ENCODE measurements at places on chromosomes 12 and 14. TPM values are rescaled to one million over a fixed set of nuclear protein-coding genes. Genes with fewer than 3 reads are reported as not detected.

GRCh38 chr14:104797115-104798044 is 1.8 kb upstream of the AKT1 start:
- DNase-seq: peak; percentile 68

DNA sequence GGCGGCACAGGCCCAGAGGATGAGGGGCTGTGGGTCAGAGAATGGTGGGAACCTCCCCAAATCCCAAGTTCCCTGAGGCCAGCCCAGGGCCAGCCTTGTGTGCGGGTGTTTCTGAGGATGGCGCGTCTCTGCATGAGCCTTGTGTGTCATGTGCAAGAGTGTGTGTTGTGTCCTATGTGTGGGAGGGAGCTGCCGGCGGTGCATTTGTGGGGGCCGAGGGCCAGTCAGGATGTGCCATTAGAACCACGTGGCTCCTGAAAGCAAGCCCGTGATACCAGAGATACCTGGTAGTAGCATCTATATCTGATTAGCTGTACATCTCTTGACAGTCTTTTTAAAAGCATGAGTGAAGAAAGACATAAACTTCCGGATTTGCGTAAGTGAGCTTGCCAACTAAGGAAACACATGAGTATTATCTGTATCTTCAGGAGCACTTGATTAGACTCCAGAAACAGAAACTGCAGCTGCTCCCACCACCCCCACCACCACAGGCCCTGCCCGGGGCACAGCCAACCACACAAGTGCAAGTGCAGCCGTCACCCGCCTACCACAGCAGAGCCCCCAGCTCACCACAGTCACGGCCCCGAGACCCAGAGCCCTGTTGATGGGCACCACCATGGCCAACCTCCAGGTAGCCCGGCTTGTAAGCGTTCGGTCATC is 19.2 kb downstream of the DDX51 start:
- DNase-seq: no peak

DNA sequence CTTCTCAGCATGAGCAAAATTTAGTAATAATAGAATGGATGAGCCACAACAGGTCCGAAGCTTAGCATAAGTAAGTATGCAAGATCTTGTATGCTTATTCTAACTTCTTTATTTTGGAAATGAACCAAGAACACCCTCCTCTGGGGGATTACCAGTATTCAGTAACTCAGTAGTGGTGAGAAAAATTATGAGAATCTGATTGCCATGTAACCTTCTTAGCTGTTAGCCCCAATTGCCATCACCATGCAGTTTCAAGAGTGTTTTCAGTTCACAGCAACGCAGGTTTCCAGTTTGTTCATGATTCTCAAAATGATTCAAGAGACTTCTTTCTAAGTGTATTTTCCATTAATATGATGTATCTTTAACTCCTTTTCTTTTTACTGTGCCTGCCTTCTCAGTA is 1507.6 kb upstream of the SEL1L start:
- no peak for DNase-seq

DNA sequence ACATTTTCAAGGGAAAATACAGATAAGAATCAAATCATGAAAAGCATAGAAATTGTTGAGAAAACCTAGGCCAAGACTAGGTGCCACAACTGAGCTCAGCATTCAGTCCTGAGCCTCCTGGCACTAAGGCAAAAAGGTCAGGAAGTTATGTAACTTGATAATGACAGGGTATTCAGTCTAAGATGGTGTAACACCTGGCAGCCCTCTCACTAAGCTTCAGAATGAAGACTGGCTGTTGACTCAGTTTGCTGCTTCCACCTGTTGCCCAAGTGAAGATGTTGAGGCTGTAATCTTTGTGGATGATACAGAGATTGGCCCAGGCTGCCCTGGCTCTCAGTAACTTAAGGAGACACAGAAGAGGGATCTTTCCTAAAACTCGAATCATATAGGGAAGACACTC is 19.6 kb downstream of the PROX2 start:
- no peak for DNase-seq

DNA sequence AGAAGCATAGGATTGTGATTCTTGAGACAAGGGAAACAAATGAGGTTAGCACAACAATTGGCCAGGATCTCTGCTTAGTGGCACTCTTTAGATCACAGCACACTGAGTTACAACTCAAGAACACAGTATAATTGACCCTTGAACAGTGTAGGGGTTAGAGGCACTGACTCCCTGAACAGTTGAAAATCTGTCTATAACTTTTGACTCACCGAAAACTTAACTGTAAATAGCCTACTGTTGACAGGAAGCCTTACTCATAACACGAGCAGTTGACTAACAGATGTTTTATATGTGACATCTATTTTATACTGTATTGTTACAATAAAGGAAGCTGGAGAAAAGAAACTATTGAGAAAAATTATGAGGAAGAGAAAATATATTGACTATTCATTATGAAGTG is 296.1 kb downstream of the RERGL start:
- DNase-seq: peak; percentile 44

DNA sequence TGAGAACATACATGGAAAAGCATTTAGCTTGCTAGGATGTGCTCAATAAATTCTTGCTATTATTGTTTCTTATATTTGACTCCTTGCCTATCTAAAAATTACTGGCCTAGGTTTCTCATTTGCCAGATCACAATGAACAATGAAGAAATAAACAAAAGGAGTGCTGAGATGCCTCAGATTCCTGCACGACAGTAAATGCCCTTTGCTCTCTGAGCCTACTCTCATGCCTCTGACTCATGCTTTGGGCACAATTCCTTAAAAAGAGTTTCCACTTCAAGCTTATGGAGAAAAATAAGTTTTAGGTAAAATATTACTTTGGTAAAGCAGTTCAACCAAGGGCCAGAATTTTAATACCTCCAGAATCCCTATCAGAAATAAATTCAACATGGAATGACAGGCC is 30.9 kb downstream of the GRIN2B start:
- DNase-seq: no peak

- no peak for DNase-seq
Measured at GRCh38 chr12:124665511-124665910, 98.1 kb upstream of the NCOR2 start.

DNA sequence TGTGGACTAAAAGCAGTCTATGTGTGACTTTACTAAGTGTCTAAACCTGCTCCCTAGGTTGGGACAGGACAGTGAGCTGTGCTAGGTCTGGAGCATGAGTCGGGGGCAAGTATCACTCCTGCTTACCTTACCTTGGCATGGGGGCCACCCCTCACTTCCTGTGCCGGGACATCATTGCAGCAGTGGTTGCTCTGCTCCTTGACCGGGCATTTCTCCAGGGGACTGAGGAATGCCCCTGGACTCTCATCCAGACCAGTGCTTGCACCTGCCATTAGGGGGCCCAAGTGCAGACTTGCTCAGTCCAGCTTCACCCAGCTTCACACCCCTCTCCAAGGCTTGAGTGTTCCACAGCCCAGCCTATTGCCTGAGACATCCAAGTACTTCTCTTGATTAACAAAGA is 84.7 kb upstream of the NELL2 start:
- no peak for DNase-seq

DNA sequence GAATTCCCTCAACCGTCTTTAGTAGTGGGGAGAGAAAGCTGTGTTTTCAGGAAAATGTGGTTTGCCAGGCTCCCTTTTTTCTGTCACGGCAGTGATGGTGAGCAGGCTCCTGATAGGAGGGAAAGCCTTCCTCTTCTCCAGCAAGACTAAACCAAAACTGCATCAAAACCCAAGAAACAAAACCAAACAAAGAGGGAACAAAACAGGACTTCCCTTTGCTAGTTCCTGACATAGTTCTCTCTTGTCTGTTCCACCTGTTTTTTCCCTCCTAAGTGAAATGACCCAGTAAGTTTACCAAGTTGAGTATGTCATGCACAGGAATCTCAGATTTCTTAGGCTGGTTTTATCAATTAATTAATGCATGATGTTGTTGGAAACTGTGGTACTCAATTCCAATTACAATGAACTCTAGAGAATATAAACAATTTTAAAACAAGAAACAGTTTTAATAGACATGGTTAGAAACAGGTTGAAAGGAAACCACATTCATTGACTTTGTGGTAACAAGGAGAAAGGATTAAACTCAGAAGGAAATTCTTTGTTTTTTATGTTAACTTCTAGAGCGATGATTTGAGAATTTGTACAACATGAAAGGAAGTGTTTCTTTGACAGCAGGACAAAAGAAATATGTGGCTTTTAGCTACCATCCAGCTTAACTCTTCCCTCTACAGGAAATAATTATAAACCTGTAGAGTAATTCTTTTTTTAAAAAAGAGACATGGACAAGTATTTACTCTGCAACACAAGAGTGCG is 23.0 kb upstream of the CSRP2 start:
- DNase-seq: no peak

DNA sequence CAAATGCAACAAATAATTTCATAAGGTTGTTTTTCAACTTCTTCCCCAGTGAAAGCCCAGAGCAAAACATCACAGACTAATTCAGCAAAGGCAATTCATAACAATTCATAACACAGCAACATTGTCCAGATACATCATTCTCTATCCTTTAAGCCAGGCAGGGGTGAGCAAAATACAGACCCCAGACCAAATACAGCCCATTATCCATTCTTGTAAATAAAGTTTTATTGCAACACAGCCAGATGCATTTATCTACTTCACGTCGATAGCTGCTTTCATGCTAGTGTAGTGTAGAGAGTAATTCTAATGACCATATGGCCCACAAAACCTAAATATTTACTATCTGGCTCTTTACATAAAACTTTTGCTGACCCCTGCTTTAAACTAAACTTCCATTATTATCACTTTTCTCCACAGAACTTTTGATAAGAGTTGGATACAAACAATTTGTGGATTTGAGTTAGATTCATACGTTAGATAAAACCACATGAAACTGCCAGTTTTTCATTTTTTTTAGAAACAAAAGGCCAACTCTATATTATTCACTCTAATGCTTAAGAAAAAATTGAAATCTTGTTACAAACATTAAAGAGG is 174.4 kb downstream of the DUSP6 start:
- no peak for DNase-seq

KRT6C gene
- total RNA-seq: not detected

KCNA5 gene
- not detected for total RNA-seq

AMIGO2 gene
- total RNA-seq: 23.0 TPM

TSHR gene
- not detected for total RNA-seq

FAM177A1 gene
- total RNA-seq: 61.2 TPM

FOXM1 gene
- total RNA-seq: 81.3 TPM
